ENCODE measurements at places on chromosomes 5 and 9. TPM values are rescaled to one million over a fixed set of nuclear protein-coding genes. Genes with fewer than 3 reads are reported as not detected.

DNA sequence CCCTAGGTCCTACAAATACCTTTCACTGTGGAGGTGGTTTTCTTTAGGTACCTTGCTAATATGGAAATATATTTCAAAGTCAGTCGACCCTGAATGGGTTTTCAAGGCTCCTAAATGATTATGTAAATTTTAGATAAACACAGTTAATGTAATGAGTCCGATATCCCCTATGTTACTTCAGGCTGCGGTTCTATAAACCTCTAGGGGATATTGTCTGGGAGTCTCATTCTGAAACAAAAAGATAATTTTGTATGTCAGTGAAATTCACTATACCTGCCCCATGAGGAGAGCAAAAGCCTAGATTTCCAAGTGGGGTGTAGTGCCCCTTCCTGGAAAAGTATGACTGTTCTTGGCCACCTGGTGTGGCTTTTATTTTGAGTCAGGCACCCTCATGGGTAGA lies 377.3 kb downstream of the ICE1 start:
- H3K27ac ChIP-seq, result no peak overlapping the region
- H3K36me3 ChIP-seq, result no peaks in the 10 kb centered on the region
- H3K4me1 ChIP-seq, result no peaks in the 10 kb centered on the region
- H3K4me3 ChIP-seq, result no peak overlapping the region
- no peaks in the 10 kb centered on the region for H3K27me3 ChIP-seq
- DNase-seq, result no peak

- H3K4me1 ChIP-seq, result peaks cover 5% of the 10 kb centered on the region
- no peak overlapping the region for H3K27ac ChIP-seq
- H3K4me3 ChIP-seq, result no peak overlapping the region
- no peak for DNase-seq
- no peaks in the 10 kb centered on the region for H3K27me3 ChIP-seq
Measured at GRCh38 chr5:139413963-139414362, 10.1 kb upstream of the SPATA24 start.

DNA sequence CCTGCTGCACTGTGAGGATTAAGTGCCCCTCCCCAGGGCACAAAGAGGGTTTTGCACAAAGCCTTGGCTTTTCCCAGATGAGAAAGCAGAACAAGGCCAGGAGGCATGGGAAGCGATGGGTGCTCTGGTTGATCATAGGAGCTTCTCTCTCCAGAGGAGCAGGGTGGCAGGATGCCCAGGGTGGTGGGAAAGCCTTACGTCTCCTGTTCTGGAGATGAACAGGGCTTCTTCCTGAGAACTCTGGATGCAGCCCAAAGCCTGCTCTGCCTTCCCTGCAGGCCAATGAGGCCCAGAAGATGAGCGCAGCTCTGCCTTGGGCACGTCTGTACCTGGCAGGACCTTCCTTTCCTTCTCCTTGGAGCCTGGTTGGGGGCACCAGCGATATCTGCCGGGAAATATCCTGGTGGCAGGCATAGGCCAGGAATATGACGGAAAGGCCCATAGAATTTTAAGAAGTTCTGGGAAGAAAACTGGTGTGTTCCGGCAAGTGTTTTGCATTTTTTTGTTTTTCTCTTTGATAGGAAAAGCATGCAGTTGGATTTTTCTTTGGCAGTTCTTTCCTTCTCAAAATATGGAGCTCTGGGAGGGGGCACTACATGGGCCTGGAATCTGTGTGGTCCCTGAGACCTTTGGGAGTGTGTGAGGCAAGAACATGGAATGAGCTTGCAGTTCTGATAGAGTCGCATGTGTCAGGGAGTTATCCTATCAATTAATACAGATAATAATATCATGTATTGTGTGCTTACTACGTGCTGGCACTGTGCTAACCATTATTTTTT lies 253.2 kb upstream of the KLF4 start:
- H3K4me1 ChIP-seq, result peaks cover 24% of the 10 kb centered on the region
- H3K27ac ChIP-seq, result peak overlapping the region; percentile 17
- peak; percentile 59 for DNase-seq
- H3K36me3 ChIP-seq, result no peaks in the 10 kb centered on the region

DNA sequence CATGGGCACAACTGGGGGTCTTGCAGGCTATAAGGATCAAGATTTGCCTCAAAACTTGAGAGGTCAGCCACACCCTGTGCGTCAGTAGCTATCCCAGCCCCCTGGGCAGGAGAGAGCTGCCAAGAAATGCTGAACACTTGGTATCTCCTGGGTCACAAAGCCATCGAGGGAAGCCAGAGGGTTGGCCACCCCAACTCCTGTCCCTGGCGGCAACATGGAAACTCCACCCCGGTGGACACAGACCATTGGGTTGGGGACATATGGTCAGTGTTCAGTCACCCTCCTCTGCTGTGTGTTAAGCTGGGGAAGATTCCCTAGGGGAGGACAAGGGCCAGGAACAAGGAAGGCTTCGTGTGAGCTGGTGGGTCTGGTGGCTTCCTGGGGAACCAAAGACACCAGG lies 140.6 kb downstream of the C5orf15 start:
- H3K4me1 ChIP-seq, result peaks cover 3% of the 10 kb centered on the region
- H3K4me3 ChIP-seq, result no peak overlapping the region
- no peaks in the 10 kb centered on the region for H3K36me3 ChIP-seq
- DNase-seq, result no peak
- no peaks in the 10 kb centered on the region for H3K27me3 ChIP-seq

- no peak overlapping the region for H3K27ac ChIP-seq
- no peaks in the 10 kb centered on the region for H3K27me3 ChIP-seq
- no peak for DNase-seq
- H3K4me3 ChIP-seq, result no peak overlapping the region
Measured at GRCh38 chr5:114636271-114636670, 274.4 kb downstream of the KCNN2 start.

GRCh38 chr5:93359296-93359959 lies 221.6 kb downstream of the NR2F1-AS1 start:
- peak; percentile 20 for DNase-seq
- no peak overlapping the region for H3K27ac ChIP-seq
- no peaks in the 10 kb centered on the region for H3K27me3 ChIP-seq
- no peaks in the 10 kb centered on the region for H3K36me3 ChIP-seq
- peaks cover 2% of the 10 kb centered on the region for H3K4me1 ChIP-seq
- no peak overlapping the region for H3K4me3 ChIP-seq

- H3K36me3 ChIP-seq, result no peaks in the 10 kb centered on the region
- no peaks in the 10 kb centered on the region for H3K27me3 ChIP-seq
- H3K4me1 ChIP-seq, result peaks cover 3% of the 10 kb centered on the region
- peak within 1 kb of the TSS; percentile 42 for H3K4me3 ChIP-seq
Measured at GRCh38 chr9:98807070-98807813, at the start of gene GALNT12. Gene GALNT12 (plus strand): TSS chr9:98807670. CDS start chr9:98807699, 29 bp downstream.

The TAF11L12 gene
- not detected for total RNA-seq

The CTXN3 gene
- total RNA-seq, result not detected

The SOHLH1 gene
- total RNA-seq, result not detected

The FAM53C gene
- total RNA-seq, result 15.4 TPM

The EMB gene
- total RNA-seq, result 4.2 TPM

- no peaks in the 10 kb centered on the region for H3K27me3 ChIP-seq
- no peaks in the 10 kb centered on the region for H3K4me1 ChIP-seq
- H3K27ac ChIP-seq, result no peak overlapping the region
- no peak overlapping the region for H3K4me3 ChIP-seq
Measured at GRCh38 chr5:75009556-75010345, 42.6 kb downstream of the GCNT4 start.

DNA sequence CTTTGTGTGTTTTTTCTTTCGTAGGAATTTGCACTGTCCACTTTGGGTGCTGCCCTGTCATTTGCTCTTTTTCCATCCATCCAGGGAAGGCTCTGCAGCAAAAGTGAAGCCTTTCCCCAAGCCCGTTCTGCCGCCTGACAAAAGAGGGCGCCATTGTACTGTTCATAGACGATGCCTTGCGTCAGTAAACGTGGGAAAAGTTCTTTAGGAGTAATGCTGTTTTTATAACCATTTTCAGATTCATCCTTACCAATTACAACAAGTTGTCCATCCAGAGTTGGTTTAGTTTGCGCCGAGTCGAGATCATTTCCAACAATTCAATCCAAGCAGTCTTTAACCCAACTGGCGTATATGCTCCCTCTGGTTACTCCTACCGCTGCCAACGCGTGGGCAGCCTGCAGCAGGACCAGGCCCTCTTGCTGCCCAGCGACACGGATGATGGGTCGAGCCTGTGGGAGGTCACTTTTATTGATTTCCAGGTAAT lies 34.3 kb upstream of the RPS23 start:
- H3K36me3 ChIP-seq, result no peaks in the 10 kb centered on the region
- no peak overlapping the region for H3K4me3 ChIP-seq
- peak; percentile 56 for DNase-seq
- H3K27ac ChIP-seq, result no peak overlapping the region
- H3K4me1 ChIP-seq, result no peaks in the 10 kb centered on the region

GRCh38 chr5:103234239-103234975 lies 24.2 kb upstream of the MACIR start:
- H3K36me3 ChIP-seq, result no peaks in the 10 kb centered on the region
- H3K27me3 ChIP-seq, result no peaks in the 10 kb centered on the region
- H3K4me3 ChIP-seq, result no peak overlapping the region

The HAPLN1 gene
- total RNA-seq, result not detected

GRCh38 chr5:6427694-6428093 lies 21.0 kb upstream of the UBE2QL1 start:
- no peak overlapping the region for H3K4me3 ChIP-seq
- no peaks in the 10 kb centered on the region for H3K4me1 ChIP-seq
- H3K36me3 ChIP-seq, result no peaks in the 10 kb centered on the region
- H3K27me3 ChIP-seq, result no peaks in the 10 kb centered on the region
- no peak overlapping the region for H3K27ac ChIP-seq
- DNase-seq, result no peak

The HMMR gene
- total RNA-seq, result not detected

The SLC25A2 gene
- 0.40 TPM for total RNA-seq

DNA sequence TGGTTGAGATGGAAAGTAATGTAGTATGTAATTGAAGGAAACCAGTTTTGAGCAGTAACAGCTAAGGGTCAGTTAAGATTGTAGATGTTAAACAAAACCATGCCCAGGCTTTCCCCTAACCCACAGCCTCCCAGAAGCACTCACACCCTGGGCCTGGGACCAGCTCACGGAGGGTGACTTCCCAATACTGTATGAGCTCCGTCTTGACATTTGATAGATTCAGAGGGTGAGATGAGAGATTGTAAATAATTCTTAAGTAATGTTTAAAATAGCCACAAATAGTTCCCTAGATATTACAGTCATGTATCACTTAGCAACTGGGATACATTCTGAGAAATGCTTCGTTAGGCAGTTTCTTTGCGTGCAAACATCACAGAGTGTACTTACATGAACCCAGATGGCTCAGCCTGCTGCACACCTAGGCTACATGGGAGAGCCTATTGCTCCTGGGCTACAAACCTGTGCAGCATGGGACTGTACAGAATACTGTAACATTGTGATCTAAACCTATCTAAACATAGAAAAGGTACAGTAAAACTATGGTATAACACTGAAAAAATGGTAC lies 140.7 kb downstream of the FANCC start:
- H3K27ac ChIP-seq, result no peak overlapping the region
- no peak for DNase-seq
- H3K4me3 ChIP-seq, result no peak overlapping the region
- peaks cover 3% of the 10 kb centered on the region for H3K4me1 ChIP-seq
- H3K27me3 ChIP-seq, result no peaks in the 10 kb centered on the region

The F12 gene
- total RNA-seq, result 0.28 TPM

- no peaks in the 10 kb centered on the region for H3K27me3 ChIP-seq
- H3K36me3 ChIP-seq, result no peaks in the 10 kb centered on the region
- no peak overlapping the region for H3K27ac ChIP-seq
- H3K4me1 ChIP-seq, result peaks cover 25% of the 10 kb centered on the region
- no peak overlapping the region for H3K4me3 ChIP-seq
Measured at GRCh38 chr5:5179079-5179478, 38.9 kb downstream of the ADAMTS16 start.

The NEUROG1 gene
- not detected for total RNA-seq

GRCh38 chr5:126837906-126838539 lies 61.1 kb downstream of the LMNB1 start:
- H3K36me3 ChIP-seq, result no peaks in the 10 kb centered on the region
- DNase-seq, result no peak
- H3K27ac ChIP-seq, result no peak overlapping the region
- H3K4me3 ChIP-seq, result no peak overlapping the region
- H3K4me1 ChIP-seq, result no peaks in the 10 kb centered on the region

DNA sequence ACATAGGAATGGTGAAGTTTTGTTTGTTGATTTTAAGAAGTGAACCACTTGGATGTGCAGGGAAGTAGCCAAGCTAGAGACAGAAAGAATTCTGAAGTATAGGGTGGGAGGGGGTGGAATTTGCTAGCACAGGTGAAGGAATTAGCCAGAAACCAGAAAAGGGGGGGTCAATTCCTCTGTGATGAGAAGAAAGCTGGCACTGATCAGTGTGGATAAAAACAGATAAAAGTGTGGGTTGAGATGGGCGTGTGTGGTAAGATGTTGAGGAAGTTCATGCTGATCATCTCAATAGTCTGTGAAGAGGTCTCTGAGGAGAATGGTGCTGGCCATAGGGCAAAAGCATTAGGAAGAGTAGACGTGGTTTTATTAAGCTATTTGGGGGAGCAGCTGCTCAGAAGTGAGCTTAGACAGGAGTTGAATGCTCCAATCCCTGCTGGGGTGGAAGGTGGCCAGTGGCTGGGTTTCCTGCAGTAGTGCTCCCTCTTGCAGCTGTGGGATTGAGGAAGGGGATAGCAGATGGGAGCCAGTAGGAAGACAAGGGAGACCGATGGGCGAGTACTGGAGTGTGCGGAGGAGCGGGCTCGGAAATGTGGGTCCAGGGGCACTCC lies 88.7 kb upstream of the ELL2 start:
- no peak overlapping the region for H3K27ac ChIP-seq
- no peaks in the 10 kb centered on the region for H3K36me3 ChIP-seq
- no peak overlapping the region for H3K4me3 ChIP-seq
- H3K4me1 ChIP-seq, result no peaks in the 10 kb centered on the region
- no peak for DNase-seq

GRCh38 chr9:94847486-94847885 lies 121.0 kb downstream of the AOPEP start:
- no peak for DNase-seq
- H3K4me1 ChIP-seq, result peaks cover 2% of the 10 kb centered on the region
- no peaks in the 10 kb centered on the region for H3K27me3 ChIP-seq
- no peak overlapping the region for H3K27ac ChIP-seq
- H3K36me3 ChIP-seq, result no peaks in the 10 kb centered on the region
- no peak overlapping the region for H3K4me3 ChIP-seq

The FSD1L gene
- total RNA-seq, result 4.0 TPM

- no peak overlapping the region for H3K27ac ChIP-seq
- H3K27me3 ChIP-seq, result no peaks in the 10 kb centered on the region
- DNase-seq, result no peak
- H3K4me3 ChIP-seq, result no peak overlapping the region
- no peaks in the 10 kb centered on the region for H3K4me1 ChIP-seq
Measured at GRCh38 chr9:20853866-20854265, 169.8 kb downstream of the FOCAD start.
